ENCODE measurements at places on chromosomes 7 and 10.

GRCh38 chr10:100670828-100671479 lies 74.4 kb upstream of the PAX2 start:
- DNase-seq = no peak

DNA sequence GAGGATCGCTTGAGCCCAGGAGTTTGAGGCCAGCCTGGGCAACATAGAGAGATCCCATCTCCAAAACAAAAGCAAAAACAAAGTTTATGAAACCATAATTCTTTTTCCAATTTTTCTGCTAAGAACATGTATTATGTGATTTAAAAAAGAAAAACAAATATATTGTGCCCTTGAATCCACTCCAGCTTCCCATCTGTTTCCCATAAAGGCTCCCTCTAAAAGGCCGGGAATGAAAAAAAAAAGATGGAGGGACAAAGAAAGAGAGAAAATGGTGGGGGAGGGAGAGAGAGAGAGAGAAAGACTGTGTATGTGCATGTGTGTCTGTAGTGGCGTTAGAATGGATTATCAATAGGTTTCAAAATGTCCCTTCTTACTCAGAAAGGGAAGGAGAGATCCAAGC lies 20.5 kb upstream of the GSDME start:
- no peak for DNase-seq

- no peak for DNase-seq
Measured at GRCh38 chr7:1721047-1721690, 51.1 kb downstream of the ELFN1 start.

GRCh38 chr10:48807791-48808470 lies 123.3 kb downstream of the WDFY4 start:
- DNase-seq = no peak

DNA sequence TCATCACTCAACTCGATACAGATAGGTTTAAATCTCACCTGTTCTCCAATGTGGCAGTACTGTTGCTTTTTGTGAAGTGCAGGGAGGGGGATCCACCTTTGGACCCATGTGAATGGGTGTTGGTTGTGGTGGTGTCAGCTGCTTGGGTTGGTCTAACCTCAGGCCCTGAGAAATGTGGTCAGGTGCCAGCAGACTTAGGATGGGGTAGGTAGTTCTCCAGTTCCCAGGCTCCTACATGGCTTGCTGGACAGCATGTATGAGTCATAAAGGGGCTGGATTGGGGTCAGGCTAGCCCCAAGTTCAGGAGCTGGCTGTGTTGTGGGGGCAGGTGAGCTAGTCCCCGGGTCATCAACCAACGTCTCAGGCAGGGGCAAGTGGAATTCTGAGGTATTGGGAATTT lies 472.6 kb upstream of the CNTNAP2 start:
- no peak for DNase-seq

DNA sequence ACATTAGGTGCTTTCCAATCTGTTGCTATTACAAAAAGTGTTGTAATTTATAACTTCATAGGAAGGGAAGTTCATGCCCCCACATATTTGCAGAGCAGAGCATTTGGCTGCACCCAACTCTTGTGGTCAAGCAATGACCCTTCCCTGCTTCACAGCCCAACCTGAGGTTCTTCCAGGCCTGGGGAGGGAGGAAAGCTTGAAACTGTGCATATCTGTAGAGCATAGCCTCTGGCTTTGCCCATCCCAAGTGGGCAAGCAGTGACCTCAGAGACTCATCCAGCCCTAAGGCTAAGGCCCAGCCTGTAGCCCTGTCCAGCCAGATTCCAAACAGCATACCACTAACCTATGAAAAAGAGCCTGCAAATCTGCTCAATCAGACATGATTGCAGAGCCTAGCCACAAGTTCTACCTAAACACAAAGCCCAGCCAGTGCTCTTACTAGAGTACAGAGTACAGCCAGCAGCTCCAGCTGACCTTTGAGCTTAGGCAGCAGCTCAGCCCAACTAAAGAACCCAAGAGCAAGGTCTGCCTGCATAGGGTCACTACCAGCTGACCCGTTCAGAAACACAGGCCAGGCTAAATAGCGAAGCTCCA lies 14.4 kb upstream of the GSTK1 start:
- DNase-seq = no peak

DNA sequence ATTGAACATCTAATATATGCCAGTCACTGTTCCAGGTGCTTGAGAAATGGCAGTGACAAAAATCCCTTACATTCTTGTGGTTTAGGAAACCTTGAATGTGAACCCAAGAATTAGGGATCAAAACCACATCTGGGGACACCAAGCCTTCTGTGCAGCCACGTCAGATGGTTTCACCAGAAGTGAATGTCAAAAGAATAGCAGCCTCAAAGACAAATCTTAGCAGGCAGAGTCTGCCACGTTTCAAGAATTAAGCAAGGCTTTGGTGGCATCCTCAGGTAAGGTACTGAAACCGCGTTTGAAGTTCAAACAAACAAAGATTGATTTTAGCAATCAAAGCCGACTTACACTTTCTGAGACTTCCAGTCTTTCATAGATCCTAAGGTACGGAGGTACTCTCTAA lies 225.5 kb upstream of the GNAI1 start:
- DNase-seq = no peak

- DNase-seq = no peak
Measured at GRCh38 chr10:53786236-53786900, 1013.8 kb upstream of the MBL2 start.

DNA sequence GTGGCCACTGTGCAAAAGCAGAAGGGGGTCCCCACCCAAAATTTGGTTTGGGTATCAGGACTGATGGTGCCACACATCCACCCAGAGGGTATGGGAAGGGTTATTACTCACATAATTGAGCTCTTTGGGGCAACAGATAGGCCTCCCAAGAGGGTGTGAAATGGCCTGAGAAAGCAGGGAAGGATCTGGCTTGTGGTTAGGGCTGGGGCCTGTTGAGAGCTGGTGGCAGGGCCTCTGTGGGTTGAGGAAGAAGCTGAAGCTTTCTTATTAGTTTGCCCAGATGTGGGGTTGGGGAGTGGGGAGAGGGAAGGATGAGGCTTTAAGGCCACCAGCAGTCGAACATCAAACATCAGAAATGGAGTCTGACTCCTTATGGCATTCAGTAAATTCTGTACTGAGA lies 18.3 kb upstream of the MKI67 start:
- DNase-seq = no peak

DNA sequence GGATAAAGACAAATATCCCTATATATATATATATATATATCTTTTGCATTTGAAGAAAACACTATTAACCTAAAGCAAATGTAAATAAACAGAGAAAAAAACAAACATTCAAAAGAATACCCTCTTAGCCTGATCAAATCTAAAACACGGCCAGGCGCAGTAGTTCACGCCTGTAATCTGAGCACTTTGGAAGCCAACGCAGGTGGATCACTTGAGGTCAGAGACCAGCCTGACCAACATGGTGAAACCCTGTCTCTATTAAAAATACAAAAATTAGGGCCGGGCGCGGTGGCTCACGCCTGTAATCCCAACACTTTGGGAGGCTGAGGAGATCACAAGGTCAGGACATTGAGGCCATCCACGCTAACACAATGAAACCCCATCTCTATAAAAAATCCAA lies 9.2 kb downstream of the ANXA7 start:
- DNase-seq = no peak

- no peak for DNase-seq
Measured at GRCh38 chr10:124035928-124036558, 57.4 kb downstream of the CHST15 start.

- DNase-seq = no peak
Measured at GRCh38 chr10:27349987-27350386, 109.4 kb upstream of the ACBD5 start.

GRCh38 chr10:114188001-114188400 lies 8.8 kb downstream of the TDRD1 start:
- DNase-seq = no peak

- no peak for DNase-seq
Measured at GRCh38 chr10:97612386-97612785, 20.9 kb downstream of the MORN4 start.

GRCh38 chr7:84060760-84061261 lies 133.8 kb downstream of the SEMA3A start:
- DNase-seq = no peak

DNA sequence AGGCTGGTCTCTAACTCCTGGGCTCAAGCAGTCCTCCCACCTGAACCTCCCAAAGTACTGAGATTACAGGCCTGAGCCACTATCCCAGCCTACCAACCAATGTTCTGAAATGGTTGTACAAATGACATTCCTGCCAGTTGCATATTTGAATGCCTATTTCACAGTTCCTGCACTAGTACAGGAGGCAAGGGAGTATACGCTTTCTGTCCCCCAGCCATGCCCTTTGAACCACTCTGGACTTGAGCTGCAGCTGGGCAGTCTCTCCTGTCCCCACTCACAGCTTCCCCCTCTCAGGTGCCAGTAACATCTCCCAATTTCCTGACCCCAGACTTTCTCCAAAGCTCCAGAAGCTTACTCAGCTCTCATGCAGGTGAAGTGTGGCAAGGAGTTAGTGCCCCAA lies 58.9 kb downstream of the SPOCK2 start:
- DNase-seq = no peak

DNA sequence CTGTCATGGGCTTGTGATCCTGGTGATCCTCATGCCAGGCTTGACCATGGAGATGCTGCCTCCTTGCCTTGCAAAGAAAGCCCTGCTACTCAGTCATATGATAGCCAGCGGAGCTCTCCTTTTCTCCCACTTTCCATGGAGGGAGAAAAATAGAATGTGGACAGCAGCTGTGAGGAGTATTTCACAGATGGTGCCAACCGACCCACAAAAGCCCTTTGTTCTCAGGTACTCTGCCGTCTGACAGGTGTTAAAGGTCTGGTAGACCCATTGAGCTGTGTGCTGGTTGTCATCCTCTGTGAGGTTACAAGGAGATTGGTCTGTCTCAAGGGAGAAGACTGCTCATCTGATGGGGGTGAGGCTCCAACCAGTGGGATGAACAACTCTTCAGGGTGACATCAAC lies 29.5 kb upstream of the COBL start:
- no peak for DNase-seq
